ENCODE measurements at places on chromosomes 4 and X.

DNA sequence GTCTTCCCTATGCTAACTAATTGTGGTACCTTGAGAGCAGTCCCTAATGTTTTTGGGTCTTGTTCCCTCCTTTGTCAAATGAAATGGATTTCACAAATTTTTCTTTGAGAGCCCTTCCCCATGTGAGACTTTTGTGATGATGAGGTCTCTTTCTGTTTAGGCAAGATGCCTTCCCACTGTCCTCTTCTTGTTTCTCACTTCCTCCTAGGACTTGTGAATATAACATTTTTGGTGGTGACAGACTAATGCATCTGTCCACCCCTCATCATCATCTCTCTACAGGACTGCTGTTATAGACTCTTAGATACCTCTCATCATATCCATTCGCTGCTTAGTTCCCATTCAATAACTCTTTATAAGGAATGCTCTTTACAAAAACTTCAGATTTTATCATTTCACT is 8.7 kb upstream of the ANK2 start:
- no peaks in the 10 kb centered on the region for H3K4me1 ChIP-seq
- no peak overlapping the region for H3K4me3 ChIP-seq
- H3K27me3 ChIP-seq = no peaks in the 10 kb centered on the region

- no peak overlapping the region for H3K4me3 ChIP-seq
- peak overlapping the region; percentile 52 for H3K27ac ChIP-seq
Measured at GRCh38 chrX:66022632-66023384, 17.1 kb downstream of the VSIG4 start.

DNA sequence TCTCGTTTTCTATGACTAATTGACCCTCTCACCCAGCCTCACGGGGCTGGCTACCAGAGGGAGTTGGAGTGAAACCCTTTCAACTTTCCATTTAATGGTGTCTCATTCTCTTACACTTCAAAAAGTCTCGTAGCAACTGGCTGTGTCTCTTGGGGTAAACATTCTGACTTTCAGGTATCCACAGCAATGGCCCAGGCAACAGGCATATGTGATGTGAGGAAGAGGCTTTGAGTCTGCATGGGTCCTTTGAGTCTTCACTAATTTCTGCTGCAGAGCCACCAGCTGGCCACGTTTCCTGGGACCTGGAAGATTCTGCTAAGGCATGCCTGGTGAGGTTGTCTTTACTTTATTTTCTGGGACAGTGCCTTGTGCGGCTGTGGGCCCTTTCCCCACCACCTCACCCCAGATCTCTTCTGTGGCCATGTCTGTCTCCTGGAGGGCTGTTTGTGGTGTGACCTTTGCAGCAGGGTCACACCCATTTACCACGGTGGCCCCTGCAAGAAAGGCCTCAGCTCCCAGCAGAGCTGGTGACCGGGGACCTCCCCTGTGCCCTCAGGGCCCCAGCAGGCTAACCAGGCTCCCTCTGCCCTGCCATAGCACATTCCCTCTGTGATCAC is 112.5 kb upstream of the FRG1 start:
- no peaks in the 10 kb centered on the region for H3K27me3 ChIP-seq
- H3K36me3 ChIP-seq = no peaks in the 10 kb centered on the region
- H3K27ac ChIP-seq = no peak overlapping the region

GRCh38 chr4:25919676-25920075 is 5.7 kb downstream of the SMIM20 start:
- peaks cover 10% of the 10 kb centered on the region for H3K36me3 ChIP-seq
- DNase-seq = no peak
- peaks cover 12% of the 10 kb centered on the region for H3K4me1 ChIP-seq
- no peaks in the 10 kb centered on the region for H3K27me3 ChIP-seq
- peak overlapping the region; percentile 23 for H3K27ac ChIP-seq

- no peak for DNase-seq
- H3K4me1 ChIP-seq = no peaks in the 10 kb centered on the region
- H3K27ac ChIP-seq = no peak overlapping the region
- no peak overlapping the region for H3K4me3 ChIP-seq
- no peaks in the 10 kb centered on the region for H3K36me3 ChIP-seq
Measured at GRCh38 chr4:10891866-10892265, 207.3 kb upstream of the CLNK start.

DNA sequence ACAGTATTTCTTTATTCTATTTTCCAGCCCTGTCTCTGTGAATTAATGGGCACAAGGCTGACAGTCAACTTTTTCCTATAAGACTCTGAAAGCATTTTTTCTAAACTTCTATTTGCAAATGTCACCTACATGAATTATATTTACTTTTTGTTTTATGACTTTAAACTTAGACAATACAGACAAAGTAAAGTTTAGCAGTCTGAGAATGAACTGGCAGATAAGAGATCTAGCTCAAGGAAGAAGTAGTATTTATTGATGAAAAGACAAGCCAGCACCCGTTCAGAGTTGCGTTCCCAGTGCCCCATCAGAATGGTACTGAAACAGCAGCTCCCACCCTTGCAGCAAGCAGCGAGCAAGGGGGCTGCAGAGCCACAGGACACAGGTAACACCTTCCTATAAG is 148.5 kb downstream of the FAM13A start:
- H3K27me3 ChIP-seq = no peaks in the 10 kb centered on the region
- no peak overlapping the region for H3K4me3 ChIP-seq
- H3K27ac ChIP-seq = no peak overlapping the region
- H3K36me3 ChIP-seq = no peaks in the 10 kb centered on the region

DNA sequence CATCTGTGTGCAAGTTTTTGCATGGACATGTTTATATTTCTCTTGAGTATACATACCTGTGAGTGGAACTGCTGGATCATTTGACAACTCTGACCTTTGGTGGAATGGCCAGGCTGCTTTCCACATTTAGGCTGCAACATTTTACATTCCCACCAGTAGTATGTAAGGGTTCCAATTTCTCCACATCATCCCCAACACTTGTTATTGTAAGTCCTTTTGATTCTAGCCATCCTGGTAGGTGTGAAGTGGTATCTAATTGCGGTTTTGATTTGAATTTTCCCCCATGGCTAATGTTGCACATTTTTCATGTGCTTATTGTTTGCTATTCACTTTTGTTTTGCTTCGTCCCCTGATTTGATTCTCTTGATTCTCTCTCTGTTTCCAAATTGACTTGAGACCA is 16.4 kb downstream of the DLG3 start:
- no peak overlapping the region for H3K4me3 ChIP-seq
- no peaks in the 10 kb centered on the region for H3K36me3 ChIP-seq
- no peak for DNase-seq
- no peak overlapping the region for H3K27ac ChIP-seq
- no peaks in the 10 kb centered on the region for H3K4me1 ChIP-seq

- no peak overlapping the region for H3K4me3 ChIP-seq
- H3K27ac ChIP-seq = peak overlapping the region; percentile 19
Measured at GRCh38 chrX:155048977-155049619, 21.8 kb downstream of the CMC4 start.

GRCh38 chrX:100625985-100626491 is 10.6 kb downstream of the TSPAN6 start:
- H3K4me1 ChIP-seq = no peaks in the 10 kb centered on the region
- H3K36me3 ChIP-seq = no peaks in the 10 kb centered on the region
- H3K27ac ChIP-seq = no peak overlapping the region
- no peak for DNase-seq
- no peaks in the 10 kb centered on the region for H3K27me3 ChIP-seq

DNA sequence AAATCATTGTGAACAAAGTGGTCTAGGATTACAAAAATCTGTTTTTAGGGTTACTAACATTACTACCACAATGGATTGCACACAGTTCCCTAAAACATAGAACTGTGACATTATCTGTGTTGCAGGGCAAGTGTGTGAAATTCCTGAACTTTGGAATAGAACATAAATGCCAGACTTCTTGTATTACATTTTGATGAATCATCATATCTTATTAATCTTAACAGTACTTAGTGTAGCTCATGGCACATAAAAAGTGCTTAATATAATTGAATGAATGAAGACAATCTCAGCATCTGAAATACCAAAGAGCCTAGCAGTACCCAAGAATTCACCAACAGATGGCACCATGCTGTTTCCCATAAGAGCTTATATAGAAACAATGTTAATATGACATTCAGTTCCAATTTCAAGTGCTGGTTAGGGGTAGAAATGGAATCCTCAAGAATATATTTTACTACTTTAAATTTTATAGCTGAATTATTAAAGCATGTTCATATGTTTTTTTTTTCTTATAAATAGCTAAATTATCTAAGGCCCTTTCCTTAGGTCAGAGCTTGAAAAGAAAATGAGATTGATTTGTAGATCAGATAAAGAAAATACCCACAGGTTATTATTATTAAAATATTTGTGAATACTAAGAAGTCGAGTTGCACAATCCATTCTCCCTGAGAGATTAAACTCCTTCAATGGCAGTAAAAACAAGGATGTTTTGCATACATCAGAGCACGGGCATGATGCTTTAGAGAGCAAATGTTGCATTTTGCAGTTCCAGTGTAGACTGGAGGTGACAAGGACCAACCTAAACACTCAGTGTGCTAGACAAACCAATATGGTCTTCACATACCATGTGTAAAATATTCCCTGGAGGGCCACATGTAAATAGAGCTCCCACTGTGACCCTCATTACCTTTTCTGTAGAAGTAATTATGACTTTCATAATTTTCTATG is 25.7 kb upstream of the SHISA3 start:
- H3K4me3 ChIP-seq = no peak overlapping the region
- H3K27ac ChIP-seq = no peak overlapping the region
- no peaks in the 10 kb centered on the region for H3K4me1 ChIP-seq
- no peaks in the 10 kb centered on the region for H3K36me3 ChIP-seq
- no peaks in the 10 kb centered on the region for H3K27me3 ChIP-seq

DNA sequence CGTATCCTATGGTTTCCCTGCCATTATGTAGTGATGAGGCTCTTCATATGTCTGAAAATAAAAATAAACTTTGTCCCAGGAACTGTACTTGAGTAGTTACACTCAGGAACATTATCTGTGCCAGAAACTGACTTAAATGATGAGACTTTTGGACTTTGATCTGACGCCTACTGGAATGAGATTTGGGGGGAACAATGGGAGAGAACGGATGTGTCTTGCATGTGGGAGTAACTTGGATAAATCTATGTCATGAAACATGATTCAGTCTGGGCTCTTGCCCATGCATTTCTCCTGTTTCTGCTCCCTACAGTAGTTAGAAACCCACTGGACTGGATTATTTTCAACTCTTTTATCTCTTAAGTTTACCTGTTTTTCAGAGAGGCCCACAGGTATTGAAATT is 2351.4 kb downstream of the PCDH7 start:
- H3K27me3 ChIP-seq = no peaks in the 10 kb centered on the region
- H3K4me3 ChIP-seq = no peak overlapping the region
- H3K27ac ChIP-seq = no peak overlapping the region
- H3K36me3 ChIP-seq = no peaks in the 10 kb centered on the region

DNA sequence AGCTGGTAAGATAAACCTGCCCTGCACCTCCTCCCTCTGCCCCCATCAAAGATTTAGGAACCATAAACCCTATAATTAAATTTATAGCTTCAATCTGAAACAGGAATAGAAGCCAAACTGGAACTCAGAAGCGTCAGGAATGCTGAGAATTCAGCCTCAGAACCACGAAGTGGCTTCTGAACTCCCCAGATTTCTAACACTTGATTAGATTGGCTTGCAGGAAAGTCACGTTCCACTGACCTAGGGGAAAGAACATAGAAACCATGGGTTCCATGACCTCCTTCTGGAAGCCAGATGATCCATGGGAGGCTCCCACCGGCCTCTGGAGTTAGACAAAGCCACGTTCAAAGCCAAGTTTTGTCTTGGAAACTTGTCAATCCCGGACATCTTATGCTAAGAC is 356.5 kb downstream of the MID1IP1 start:
- H3K27me3 ChIP-seq = peaks cover 5% of the 10 kb centered on the region
- H3K4me1 ChIP-seq = 0 out of 2 replicates have a peak, but pooled peaks cover 4% of the 10 kb centered on the region
- no peak overlapping the region for H3K27ac ChIP-seq
- H3K4me3 ChIP-seq = no peak overlapping the region
- H3K36me3 ChIP-seq = no peaks in the 10 kb centered on the region

GRCh38 chr4:14977830-14978229 is 24.5 kb upstream of the CPEB2 start:
- no peaks in the 10 kb centered on the region for H3K4me1 ChIP-seq
- no peak for DNase-seq
- H3K4me3 ChIP-seq = no peak overlapping the region
- H3K27ac ChIP-seq = no peak overlapping the region

DNA sequence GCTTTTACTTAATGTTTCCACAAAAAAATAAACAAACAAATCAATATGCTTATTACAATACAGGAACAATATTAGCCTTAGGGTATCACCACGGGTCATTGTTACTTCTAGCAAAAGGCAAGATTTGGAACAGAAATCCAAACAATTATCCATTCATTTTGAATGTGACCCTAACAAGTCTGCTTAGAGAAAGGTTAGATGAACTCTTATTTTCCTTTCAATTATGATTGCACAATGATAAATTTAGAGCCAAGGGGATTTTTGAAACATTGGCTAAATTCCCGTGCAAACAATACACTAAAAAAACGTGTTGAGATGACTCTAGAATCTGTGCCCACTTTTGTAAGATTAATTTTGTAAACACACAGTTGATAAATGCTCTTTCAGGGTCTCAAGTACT is 474.7 kb downstream of the PCDH7 start:
- no peaks in the 10 kb centered on the region for H3K27me3 ChIP-seq
- no peak for DNase-seq
- no peaks in the 10 kb centered on the region for H3K4me1 ChIP-seq

- no peak overlapping the region for H3K27ac ChIP-seq
- H3K36me3 ChIP-seq = no peaks in the 10 kb centered on the region
Measured at GRCh38 chr4:21742326-21742725, 206.2 kb downstream of the KCNIP4 start.

- H3K27ac ChIP-seq = no peak overlapping the region
- no peak for DNase-seq
- no peaks in the 10 kb centered on the region for H3K36me3 ChIP-seq
- H3K4me1 ChIP-seq = no peaks in the 10 kb centered on the region
Measured at GRCh38 chrX:74383611-74384010, 37.7 kb upstream of the SLC16A2 start.

DNA sequence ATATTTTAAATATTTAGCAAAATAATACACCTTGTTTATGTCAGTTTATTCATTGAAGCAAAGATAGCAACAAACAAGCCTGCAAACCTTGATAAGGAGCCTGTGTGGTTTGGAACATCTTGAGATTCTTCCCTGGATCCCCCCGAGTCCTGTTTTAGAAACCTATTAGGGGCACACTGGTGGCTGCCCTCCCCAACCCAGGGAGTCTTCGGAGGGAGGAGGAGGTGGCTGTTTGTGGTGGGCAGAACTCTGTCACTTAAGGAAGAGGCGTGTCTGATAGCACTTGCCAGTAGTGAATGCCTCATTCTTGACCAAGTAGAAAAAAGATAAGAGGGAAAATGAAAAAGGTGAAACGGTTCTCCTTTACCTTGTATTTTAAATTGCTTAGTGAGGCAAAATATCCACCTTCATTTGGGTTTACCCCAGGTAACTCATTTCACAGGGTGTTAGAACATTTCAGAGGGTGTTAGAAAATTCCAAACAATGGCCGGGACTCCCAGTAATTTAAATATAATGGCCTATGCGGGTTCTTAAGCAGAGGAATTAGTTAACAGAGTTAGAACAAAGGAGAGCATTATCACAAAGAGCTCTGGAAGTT is 10.4 kb downstream of the KIT start:
- H3K36me3 ChIP-seq = no peaks in the 10 kb centered on the region
- DNase-seq = no peak
- peaks cover 5% of the 10 kb centered on the region for H3K4me1 ChIP-seq
- H3K27me3 ChIP-seq = no peaks in the 10 kb centered on the region

- no peaks in the 10 kb centered on the region for H3K36me3 ChIP-seq
- no peaks in the 10 kb centered on the region for H3K4me1 ChIP-seq
- no peak overlapping the region for H3K27ac ChIP-seq
- H3K27me3 ChIP-seq = no peaks in the 10 kb centered on the region
- DNase-seq = peak; percentile 26
- no peak overlapping the region for H3K4me3 ChIP-seq
Measured at GRCh38 chr4:47926667-47927258, 12.4 kb upstream of the NFXL1 start.

Data from K562 (cell line).